T-helper 17 cell (primary cell): ENCODE measurements at places on chromosomes 13 and 19.

DNA sequence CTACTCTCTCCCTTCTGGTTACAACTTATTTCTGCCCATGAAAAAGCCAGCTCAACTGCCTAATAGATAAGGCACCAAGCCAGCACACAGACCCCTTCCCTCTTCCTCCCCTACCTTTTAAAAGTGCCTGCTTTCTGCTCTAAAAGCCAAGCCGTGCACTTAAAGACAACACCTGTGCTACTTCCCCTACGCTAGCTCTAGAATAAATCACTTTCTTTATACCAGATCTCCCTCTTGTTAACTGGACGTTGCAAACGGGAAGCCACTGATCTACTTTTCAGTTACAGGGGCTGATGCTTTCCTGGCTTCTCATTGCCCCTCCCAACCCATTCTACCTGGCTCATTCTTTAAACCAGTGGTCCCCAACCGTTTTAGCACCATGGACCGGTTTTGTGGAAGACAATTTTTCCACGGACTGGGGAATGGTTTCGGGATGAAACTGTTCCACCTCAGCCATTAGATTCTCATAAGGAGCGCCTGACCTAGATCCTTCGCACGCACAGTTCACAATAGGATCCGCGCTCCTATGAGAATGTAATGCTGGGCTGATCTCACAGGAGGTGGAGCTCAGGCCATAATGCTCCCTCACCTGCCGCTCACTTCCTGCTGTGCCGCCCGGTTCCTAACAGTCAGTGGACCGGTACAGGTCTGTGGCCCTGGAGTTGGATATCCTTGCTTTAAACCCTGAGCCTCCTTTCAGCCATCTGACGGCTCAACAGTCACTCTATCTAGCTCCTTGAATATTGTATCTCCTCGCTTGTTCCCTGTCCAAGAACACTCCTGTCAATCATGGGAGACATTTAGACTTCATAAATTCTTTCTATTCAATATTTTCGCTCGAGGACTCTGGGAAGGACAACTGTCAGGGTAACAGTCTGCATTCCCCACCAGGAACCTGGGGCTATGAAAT is 841 bp upstream of the ZNF223 start:
- DNase-seq, result no peak

- no peak for DNase-seq
Measured at GRCh38 chr19:13001502-13002165, 6.4 kb downstream of the NFIX start.

DNA sequence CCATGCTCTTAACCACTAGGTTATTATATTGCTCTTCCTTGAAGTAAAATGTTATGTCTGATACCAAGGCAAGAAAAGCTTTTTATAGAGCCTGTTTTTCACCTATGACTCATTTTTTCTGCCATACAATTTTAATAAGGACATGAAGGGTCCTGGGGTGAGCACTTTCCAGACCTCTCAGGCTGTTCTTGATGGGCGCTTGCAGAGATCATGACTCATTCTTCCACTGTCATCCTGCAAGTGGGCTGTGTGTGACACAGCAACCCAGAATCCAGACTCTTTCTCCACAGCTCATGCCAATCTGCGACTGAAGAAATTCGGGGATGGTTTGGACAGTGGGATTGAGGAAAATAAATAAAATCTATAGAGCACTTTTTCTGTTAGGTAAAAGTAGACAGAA is 506.7 kb upstream of the NBEA start:
- DNase-seq, result no peak

- DNase-seq, result no peak
Measured at GRCh38 chr13:98581381-98581780, 4.5 kb upstream of the STK24 start.
